Stimulated activated CD4-positive, alpha-beta T cell treated with anti-CD3 and anti-CD28 coated beads, Interleukin-1b, Interleukin-23, amount 100 ng/mL, for 24 hours (primary cell): ENCODE measurements at places on chromosomes 1 and 21.

DNA sequence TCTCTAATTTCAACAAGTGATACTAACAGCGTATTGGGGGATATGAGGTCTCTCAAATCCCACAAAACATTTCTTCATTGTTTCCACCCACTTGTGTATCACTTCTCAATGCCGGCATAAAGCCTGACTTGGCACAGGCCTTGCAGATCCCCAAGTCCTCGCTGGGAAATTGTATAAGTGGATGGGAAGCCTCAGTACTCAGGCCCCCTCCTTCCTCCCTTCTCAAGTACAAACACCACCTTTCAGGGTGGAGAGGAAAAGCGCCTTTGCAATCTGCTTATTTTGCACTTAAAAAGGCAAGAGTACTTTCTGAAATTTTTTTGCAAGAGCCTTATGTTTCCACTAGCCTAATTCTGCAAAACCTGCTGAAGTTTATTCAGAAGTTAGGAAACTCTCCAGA, 25.8 kb upstream of the KLHDC8A start:
- no peak for DNase-seq

DNA sequence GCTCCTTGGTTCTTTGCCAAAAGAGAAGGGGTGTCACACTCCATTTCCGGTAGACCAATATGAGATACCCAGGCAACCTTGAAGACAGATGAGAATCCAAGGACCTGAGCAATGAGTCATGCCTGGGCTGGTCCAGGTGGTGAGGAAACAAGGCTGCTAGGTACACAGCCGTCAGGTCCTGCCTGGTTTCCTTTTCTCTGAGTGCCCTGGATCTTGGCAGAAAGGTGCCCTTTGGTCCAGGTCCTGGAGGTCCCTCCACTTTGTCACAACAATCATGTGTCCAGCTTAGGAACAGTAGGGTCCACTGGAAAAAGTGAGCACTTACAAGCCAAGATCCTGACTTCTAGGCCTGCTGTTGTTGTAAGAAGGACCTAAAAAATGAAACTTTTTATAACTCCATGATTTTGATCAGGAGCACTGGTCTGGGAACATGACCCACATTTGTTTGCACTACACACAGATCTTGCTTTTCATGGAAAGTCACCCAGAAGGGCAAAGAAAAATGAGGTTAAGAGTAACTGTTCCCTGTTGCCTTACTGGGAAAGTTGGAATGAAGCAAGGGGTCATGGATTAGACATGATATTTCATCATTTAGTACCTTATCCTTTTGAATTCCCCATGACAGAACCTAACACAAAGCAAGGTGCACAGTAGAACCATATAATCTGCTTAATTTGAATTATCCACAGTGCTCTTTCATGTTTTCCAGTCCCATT, 94.7 kb downstream of the PAPPA2 start:
- no peak for DNase-seq

GRCh38 chr1:25198663-25199252, 33.5 kb downstream of the SYF2 start:
- DNase-seq, result no peak

- peak; percentile 46 for DNase-seq
Measured at GRCh38 chr1:181149326-181150125, 61.0 kb downstream of the IER5 start.

DNA sequence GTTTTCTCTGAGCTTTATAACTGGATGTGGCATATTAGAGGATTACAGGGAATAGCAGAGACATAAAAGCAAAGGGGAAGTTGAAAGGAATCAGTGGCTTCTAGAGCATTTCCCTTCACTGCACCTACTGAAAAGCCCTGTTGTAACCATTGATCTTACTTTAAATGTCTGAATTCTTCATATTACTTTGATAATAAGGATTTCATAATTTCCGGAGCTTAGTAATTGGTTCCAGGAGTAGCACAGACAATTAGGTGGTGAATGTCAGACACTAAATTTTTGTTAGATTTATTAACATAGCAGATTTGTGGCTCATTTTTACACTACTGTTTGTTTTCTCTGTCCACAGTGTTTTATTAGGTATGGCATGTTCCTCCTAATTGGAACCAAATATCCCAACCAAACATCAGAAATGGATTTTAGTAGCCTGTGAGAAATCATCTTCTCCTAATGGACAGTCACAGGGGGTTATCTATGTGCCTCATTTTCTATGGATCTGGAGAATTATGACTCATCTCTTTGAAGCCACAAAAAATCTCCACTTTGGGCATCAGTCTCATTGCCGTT, 100.5 kb downstream of the GIPC2 start:
- no peak for DNase-seq

DNA sequence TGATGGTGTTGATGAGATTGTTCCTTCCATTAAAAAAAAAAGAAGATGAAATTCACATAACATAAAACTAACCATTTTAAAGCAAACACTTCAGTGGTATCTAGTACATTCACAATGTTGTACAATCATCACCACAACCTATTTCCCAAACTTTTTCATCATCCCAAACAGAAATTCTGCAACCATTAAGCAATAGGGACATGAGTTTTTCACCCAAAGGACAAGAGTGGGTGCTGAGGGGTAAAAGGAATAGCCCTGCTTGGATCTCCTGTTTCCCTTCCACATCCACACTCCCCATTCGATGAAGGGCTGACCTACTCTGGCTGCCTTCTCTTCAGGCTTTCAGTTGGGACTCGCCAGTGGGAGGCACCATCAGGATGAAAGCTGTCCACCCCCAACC, 59.3 kb downstream of the SLC9A1 start:
- DNase-seq, result no peak

- DNase-seq, result no peak
Measured at GRCh38 chr1:248793592-248793991, 32.1 kb downstream of the SH3BP5L start.
